ENCODE measurements at places on chromosomes 5 and 9.

- H3K4me3 ChIP-seq = no peak overlapping the region
- H3K36me3 ChIP-seq = no peaks in the 10 kb centered on the region
- DNase-seq = no peak
- H3K27me3 ChIP-seq = 0 out of 2 replicates have a peak, but pooled peaks cover 1% of the 10 kb centered on the region
- H3K27ac ChIP-seq = no peak overlapping the region
- no peaks in the 10 kb centered on the region for H3K4me1 ChIP-seq
Observed at GRCh38 chr5:69004676-69005075, 89.1 kb upstream of the SLC30A5 start.

- no peak overlapping the region for H3K4me3 ChIP-seq
- H3K4me1 ChIP-seq = peaks cover 1% of the 10 kb centered on the region
- no peaks in the 10 kb centered on the region for H3K27me3 ChIP-seq
Observed at GRCh38 chr5:81633471-81633870, 117.4 kb downstream of the SSBP2 start.

GRCh38 chr9:92160786-92161185, 45.6 kb upstream of the SPTLC1 start:
- DNase-seq = no peak
- H3K27ac ChIP-seq = no peak overlapping the region
- H3K4me3 ChIP-seq = no peak overlapping the region
- H3K36me3 ChIP-seq = peaks cover 9% of the 10 kb centered on the region

GRCh38 chr5:95631255-95631958, 11.5 kb downstream of the GPR150 start:
- H3K27ac ChIP-seq = no peak overlapping the region
- H3K4me1 ChIP-seq = peaks cover 2% of the 10 kb centered on the region
- H3K4me3 ChIP-seq = no peak overlapping the region
- DNase-seq = peak; percentile 89
- no peaks in the 10 kb centered on the region for H3K27me3 ChIP-seq

GRCh38 chr9:76351006-76351405, 43.2 kb downstream of the RFK start:
- peaks cover 10% of the 10 kb centered on the region for H3K27me3 ChIP-seq
- H3K4me3 ChIP-seq = no peak overlapping the region
- DNase-seq = no peak
- no peaks in the 10 kb centered on the region for H3K4me1 ChIP-seq
- no peak overlapping the region for H3K27ac ChIP-seq

DNA sequence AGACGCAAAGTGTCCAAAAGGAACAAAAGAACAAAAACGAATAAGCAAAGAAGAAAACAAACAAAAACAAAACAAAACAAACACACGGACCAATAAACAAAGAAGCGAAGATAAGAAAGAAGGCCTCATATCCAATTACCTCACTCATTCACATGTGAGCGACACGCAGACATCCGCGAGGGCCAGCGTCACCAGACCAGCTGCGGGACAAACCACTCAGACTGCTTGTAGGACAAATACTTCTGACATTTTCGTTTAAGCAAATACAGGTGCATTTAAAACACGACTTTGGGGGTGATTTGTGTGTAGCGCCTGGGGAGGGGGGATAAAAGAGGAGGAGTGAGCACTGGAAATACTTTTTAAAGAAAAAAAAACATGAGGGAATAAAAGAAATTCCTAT, 28.3 kb upstream of the WWC1 start:
- DNase-seq = no peak
- H3K4me1 ChIP-seq = no peaks in the 10 kb centered on the region
- H3K27me3 ChIP-seq = peaks cover 5% of the 10 kb centered on the region
- no peak overlapping the region for H3K4me3 ChIP-seq
- H3K27ac ChIP-seq = no peak overlapping the region
- H3K36me3 ChIP-seq = no peaks in the 10 kb centered on the region

DNA sequence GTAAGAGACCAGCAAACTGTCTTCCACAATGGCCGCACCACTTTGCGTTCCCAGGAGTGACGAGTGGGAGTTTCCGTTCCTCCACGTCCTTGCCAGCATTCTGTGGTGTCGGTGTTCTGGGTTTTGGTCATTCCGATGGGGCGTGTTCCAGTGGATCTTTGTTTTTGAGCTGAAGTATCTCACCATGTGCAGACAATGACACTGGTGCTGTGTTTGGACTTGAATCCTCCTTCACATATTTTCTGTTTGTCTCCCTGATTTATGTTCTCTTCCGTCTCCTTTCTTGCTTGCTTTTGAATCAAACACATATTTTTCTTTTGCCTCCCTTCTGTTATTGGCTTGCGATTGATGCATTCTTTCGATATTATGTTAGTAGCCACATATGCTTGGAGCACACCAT, 60.8 kb upstream of the IRX4 start:
- no peaks in the 10 kb centered on the region for H3K4me1 ChIP-seq
- no peak for DNase-seq
- no peaks in the 10 kb centered on the region for H3K27me3 ChIP-seq
- no peak overlapping the region for H3K4me3 ChIP-seq

DNA sequence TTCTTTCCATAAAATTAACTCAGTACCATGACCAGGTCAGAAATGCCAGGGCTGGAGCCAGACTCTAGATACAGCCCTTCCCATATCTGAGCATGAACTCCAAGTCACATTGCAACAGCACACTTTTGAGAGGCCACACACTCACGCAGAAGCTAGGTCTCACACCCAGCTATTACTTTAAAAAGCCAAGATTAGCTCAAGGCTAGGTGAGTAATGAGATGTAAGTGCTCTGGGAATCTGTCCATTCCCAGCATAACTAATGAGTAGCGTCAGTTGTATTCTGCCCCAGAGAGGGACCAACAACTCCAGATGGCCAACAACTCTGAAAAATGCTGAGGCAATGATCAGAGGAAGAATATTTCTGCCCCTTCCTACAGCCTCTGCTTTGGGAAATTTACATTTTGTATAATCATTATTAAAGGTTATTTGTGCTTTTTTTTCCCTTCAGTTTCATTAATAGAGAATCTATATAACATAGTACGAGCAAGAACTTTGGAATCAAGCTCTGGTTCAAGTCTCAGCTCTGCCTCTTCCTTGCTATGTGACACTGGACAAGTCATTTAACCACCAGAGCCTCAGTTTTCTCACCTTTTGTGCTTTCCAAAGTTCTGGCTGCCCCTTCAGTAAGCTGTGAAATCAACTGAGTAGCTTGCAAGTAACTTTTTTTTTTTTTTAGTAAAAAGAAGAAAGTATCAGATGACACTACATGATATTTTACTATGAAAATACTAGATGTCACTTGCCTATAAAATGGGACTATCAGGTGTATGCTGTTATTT, 118.3 kb downstream of the NR6A1 start:
- peaks cover 6% of the 10 kb centered on the region for H3K4me1 ChIP-seq
- H3K27me3 ChIP-seq = no peaks in the 10 kb centered on the region
- DNase-seq = peak; percentile 88
- no peaks in the 10 kb centered on the region for H3K36me3 ChIP-seq

- peak overlapping the region; percentile 60 for H3K27ac ChIP-seq
- no peaks in the 10 kb centered on the region for H3K27me3 ChIP-seq
- DNase-seq = peak; percentile 74
- H3K36me3 ChIP-seq = peaks cover 48% of the 10 kb centered on the region
- peaks cover 14% of the 10 kb centered on the region for H3K4me1 ChIP-seq
Observed at GRCh38 chr5:172380987-172381643, 73.2 kb downstream of the SH3PXD2B start.

Measured in IMR-90 (cell line).